ENCODE measurements at places on chromosomes 1 and 21.
A peak's percentile ranks its signal among the peaks of the same experiment; 100 is the strongest.

DNA sequence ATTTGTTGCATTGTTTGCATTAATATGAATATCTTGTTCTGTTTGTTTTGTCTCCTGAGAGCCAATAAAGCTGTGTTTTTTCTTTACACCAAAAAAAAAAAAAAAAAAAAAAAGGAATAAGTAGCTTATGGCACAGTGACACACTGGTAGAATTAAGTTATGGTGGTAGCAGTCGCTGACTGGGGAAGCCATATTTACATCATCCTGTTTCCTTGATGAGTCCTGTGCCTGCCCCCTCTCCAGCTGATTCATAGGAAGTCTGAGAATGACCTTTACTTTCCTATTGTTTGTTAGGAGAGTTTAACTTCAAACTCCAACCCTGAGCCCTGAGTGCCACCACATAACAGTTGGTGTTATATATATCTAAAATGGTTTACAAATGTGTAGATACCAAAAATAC is 62.2 kb downstream of the OBSCN start:
- DNase-seq, result no peak

DNA sequence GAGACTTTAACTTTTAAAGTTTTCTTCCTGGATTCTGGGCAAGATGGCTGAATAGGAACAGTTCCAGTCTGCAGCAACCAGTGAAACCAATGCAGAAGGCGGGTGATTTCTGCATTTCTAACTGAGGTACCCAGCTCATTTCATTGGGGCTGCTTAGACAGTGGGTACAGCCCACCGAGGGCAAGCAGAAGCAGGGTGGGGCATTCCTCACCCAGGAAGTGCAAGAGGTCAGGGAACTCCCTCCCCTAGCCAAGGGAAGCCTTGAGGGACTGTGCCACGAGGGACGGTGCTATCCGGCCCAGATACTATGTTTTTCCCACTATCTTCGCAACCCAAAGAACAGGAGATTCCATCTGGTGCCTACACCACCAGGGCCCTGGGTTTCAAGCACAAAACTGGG is 121.0 kb downstream of the VAV3 start:
- DNase-seq, result no peak

DNA sequence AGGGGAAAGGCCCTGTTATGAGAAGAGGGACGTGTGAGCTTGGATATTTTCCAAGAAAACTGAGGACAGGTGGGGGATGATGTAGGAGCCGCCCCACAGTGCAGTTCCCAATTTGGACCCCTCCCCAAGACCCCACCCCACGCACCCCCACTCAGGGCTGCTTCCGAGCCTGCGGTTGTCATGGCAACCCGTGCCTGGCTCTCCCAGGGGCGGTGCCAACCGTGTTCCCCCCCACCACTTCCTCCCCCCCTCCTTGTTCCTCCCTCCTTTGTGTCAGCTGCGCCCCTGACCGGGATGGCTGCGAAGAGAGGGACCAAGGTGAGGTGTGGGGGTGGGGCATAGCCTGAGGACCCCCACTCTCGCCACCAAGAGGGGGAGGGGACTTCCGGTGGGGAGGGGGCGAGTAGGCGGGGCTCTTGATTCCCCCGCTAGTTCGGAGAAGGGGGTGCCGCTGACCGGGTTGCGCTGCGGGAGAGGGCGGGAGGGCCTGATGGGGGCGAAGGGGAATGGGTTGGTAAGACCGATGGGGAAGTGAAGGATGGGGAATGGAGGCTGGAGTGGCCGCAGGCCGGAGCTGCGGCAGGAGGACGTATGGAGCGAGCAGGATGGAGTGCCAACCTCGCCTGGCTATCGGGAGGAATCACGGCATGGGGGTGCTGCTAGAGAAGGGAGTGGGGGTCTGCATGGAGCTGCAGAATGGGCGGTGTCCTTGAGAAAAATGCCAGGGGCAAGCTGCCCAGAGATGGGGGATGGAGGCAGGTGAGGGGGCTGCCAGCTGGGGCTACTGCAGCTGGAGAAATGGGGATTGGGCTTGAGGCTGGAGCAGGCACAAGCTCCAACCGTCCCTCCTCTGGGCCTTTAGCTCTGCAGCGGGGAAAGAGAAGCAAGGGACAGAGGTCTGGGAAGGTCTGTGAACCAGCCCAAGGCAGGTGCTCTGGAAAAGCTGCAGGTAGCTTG is 953 bp downstream of the TRIM46 start:
- peak; percentile 76 for DNase-seq

DNA sequence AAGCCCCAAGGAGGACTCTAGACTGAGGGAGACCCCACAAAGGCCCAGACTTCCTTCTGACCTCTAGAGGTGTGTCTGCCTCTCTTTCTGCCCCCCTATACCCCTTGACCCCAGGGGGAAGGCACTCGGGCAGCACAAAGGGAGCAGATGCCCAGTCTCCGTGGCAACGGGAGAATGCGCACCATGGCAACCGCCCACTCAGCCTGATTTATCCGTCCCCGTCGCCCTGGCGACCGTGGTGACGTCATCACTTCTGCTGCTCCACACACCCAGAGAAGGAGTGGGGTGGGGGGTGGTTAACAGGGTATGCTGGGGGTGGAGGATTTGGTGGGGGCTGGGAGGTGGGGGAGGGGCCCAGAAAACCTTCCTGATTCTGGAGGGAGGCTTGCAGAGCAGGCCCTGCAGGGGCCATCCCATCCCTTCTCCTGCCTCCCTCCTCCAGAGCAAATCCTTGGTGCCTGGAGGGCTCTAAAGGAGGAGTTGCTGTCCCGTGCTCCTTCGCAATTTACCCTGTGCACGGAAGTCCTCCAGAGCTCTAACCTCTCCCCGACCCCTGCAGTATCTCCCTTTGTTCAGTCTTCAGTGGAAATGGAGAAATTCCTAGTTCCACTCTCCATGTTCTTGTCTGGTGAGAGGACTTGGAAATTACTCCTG is 6.3 kb downstream of the CELF3 start:
- peak; percentile 87 for DNase-seq

DNA sequence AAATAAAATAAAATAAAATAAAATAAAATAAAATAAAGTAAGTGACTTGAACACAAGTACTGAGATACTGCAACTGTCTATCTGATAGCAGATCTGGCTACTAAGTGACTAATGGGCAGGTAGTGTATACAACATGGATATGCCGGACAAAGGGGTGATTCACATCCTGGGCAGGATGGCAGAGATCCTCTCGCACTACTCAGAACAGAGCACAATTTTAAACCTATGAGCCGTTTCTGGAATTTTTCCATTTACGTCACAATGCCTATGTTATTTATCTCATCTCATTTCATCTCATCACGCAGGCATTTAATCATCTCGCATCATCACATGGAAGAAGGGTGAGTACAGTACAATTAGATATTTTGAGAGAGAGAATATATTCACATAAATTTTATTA is 233.3 kb upstream of the COA6 start:
- no peak for DNase-seq

DNA sequence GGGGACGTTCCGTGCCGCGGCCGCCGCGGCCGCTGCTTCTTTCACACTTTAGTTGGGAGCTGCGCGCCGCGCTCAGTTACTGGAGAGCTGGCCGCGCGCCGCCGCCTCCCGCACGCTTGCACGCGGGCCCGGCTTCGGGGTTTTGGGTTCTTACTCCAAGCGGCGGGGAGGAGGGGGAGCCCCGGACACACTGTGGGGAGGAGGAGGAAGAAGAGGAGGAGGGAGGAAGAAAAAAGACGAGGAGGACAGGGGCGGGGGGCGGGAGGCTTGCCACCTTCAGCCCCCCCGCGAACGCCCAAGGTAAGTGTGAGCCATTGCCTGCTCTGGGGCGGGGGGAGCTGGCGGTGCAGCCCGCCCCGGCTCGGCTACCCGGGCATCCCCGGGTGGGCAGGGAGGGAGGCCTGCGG is 243 bp downstream of the C1orf21 start:
- DNase-seq, result no peak

DNA sequence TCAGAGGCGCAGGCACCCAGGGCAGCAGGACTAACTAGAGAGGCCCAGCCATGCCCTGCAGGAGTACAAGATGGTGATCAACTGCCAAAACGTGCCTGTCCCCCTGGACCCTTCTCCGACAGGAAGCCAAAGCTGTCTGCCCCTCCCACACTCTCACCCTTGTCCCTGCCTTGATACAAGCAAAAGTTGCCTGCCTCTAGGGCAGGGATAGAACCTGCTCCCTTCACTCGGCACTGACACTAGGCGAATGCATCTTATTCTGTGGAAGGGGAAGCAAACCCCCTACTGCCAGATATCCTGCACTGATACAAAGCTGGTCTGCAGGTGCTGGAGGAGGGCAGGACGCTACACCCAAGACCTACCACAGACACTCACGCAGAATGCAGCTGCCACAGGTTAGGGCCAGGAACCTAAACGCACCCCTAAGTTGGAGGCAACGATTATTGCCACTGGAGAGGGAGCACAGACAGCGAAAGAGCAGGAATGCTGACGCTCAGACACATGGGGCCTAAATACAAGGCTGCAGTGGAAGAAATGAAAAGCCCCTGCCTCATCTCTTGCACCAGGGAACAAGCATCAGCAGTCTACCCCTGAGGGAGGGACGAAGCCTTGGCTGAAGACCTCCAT is 3.7 kb downstream of the TARBP1 start:
- no peak for DNase-seq

DNA sequence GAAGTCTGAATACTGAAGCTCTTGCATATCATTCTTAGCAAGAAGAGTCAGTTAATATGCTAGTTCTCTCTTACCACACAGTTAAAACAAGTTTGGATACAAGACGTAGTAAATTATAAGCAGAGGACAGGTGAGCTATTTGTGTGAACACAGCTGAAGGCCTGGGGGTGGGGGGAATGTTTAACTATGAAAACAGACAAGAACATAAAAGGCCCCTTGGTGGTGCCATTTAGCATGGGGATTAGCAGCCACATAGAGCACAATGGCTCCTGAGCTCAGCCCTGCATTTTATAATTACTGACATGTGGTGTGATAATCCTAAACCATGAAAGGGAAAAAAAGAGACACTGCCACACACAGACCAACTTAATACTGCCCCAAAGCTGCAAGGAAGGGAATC is 94.8 kb downstream of the TGFBR3 start:
- DNase-seq, result peak; percentile 67

GRCh38 chr1:15279576-15280230 is 32.7 kb downstream of the FHAD1 start:
- DNase-seq, result no peak

GRCh38 chr1:230992100-230992774 is 13.3 kb downstream of the ARV1 start:
- DNase-seq, result no peak

- DNase-seq, result no peak
Observed at GRCh38 chr1:25723250-25723880, 76.6 kb upstream of the SELENON start.

GRCh38 chr1:210830034-210831028 is 303.6 kb downstream of the KCNH1 start:
- DNase-seq, result peak; percentile 52

DNA sequence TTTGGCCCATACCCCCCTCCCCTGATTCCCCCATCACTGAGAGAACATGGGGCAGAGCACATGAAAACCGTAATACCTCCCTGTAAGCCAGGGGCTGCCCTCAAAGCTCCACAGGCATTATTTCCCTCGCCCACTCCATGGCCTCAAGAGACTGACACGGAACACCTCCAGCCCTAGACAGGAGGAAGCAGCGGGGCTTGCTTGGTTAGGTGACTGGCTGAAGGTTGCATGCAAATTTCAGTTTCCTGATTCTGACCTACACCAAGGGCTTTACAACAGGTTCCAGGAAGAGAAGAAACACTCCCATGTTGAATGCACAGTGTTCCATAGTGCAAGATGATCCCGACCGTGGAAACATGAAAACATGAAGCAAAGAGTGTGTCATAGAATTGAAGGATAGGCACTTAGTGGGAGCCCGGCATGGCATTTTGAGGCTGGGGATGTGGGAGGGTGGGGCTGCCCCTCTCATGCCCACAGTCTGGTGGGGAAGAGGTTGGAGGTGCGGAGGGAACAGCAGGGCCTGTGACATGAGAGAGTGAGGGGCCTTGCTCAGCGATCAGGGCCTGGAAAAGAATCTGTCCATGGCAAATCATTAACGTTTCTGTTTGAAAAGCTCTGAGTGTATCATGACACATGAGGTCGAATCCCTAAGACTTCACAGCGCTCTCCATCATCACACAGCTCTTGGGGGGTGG is 33.5 kb downstream of the GPR137B start:
- DNase-seq, result no peak

DNA sequence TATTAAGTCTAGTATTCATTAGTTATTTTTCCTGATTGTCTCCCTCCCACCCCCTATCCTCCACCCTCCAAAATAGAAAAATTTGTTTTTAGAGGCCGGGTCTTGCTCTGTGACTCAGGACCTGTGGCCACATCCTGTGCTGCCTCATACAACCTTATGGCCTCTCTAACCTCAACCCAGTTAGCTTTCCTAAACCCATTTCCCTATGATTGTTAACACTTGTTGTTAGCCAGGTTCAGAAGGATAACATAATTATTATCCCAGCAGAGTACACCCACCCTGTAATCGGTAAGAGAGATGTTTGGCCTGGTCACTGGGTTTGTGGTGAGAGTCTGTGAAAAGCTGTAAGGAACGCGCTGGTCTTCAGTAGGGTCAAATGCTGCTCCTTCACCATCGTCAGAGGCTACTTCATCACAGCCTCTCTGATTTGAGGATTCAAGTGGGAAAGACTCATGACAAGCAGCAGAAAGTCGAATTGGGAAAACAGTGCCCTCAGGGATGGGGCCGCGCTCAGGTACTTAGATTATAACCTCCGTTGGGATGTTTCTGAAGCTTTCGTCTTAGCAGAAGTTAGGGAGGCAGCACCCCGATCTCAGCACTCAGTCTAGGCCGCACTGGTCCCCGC is 35.9 kb upstream of the HMGN1 start:
- DNase-seq, result no peak

GRCh38 chr21:21436012-21436534 is 437.9 kb downstream of the NCAM2 start:
- DNase-seq, result no peak

- DNase-seq, result no peak
Observed at GRCh38 chr1:89310505-89310904, 37.8 kb upstream of the GBP5 start.

DNA sequence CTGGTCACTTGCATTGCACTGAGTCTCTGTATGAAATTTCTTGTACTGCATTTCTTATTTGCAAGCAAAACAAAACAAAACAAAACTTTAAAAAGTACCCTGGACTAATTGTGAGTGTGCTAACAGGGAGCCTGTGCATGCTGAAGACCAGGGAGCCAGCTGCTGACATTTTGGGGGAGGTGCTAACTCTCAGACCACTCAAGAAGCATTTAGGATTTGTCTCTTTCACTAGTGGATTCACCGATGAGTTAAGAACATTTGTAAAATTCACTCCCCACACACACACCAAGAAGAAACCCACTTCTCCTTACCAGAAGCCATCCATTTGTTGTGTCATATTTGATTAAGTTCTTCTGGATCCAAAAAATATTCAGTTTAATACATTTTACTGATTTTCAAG is 95.7 kb upstream of the C1orf105 start:
- no peak for DNase-seq

- DNase-seq, result no peak
Observed at GRCh38 chr1:21361506-21361905, 71.2 kb upstream of the ECE1 start.
